ENCODE measurements at places on chromosomes 7 and 10. TPM values are rescaled to one million over a fixed set of nuclear protein-coding genes. Genes with fewer than 3 reads are reported as not detected.

The POU6F2 gene
- total RNA-seq = not detected

The TWNK gene
- 12.5 TPM for total RNA-seq

The SRRM3 gene
- 0.53 TPM for total RNA-seq

The FAM25C gene
- not detected for total RNA-seq

The PRR15 gene
- 3.2 TPM for total RNA-seq

The HMX2 gene
- total RNA-seq = not detected

The SFRP4 gene
- 0.04 TPM for total RNA-seq

The LRRD1 gene
- total RNA-seq = not detected

The CLDN3 gene
- 0.07 TPM for total RNA-seq

The SPDYE2B gene
- total RNA-seq = not detected

The TUBB8 gene
- total RNA-seq = not detected

The CARD11 gene
- 18.4 TPM for total RNA-seq

The CELF2 gene
- 12.5 TPM for total RNA-seq

The KEL gene
- not detected for total RNA-seq

The MRPL43 gene
- 69.3 TPM for total RNA-seq

The PNPLA8 gene
- total RNA-seq = 26.7 TPM

The CHAT gene
- total RNA-seq = not detected

The SAMD9 gene
- total RNA-seq = 13.3 TPM

The CACNA2D1 gene
- 61.4 TPM for total RNA-seq

The TMEM236 gene
- 0.11 TPM for total RNA-seq

The LRIT1 gene
- total RNA-seq = not detected

The TSPAN13 gene
- total RNA-seq = 24.6 TPM

The TMEM139 gene
- not detected for total RNA-seq

The RBP4 gene
- not detected for total RNA-seq

The RPEL1 gene
- 0.13 TPM for total RNA-seq

The HGF gene
- total RNA-seq = 5.1 TPM

The KLF14 gene
- total RNA-seq = not detected

The TCERG1L gene
- not detected for total RNA-seq

The GSTO2 gene
- total RNA-seq = 0.25 TPM

The SLC25A40 gene
- 4.3 TPM for total RNA-seq

The CUBN gene
- total RNA-seq = 2.0 TPM

The PTCD1 gene
- 5.4 TPM for total RNA-seq

The ASB15 gene
- not detected for total RNA-seq

The GJC3 gene
- total RNA-seq = not detected

The PNLIPRP1 gene
- total RNA-seq = not detected

The TECTB gene
- not detected for total RNA-seq

The DENND2A gene
- total RNA-seq = 0.04 TPM

The MNX1 gene
- total RNA-seq = not detected

The PODXL gene
- total RNA-seq = 114 TPM

The ORC5 gene
- total RNA-seq = 175 TPM

The CLRN3 gene
- 0.11 TPM for total RNA-seq

The OGDHL gene
- 0.26 TPM for total RNA-seq

The OR2A12 gene
- total RNA-seq = not detected

The GNAT3 gene
- total RNA-seq = not detected
